ENCODE measurements at places on chromosomes 13 and 19.

DNA sequence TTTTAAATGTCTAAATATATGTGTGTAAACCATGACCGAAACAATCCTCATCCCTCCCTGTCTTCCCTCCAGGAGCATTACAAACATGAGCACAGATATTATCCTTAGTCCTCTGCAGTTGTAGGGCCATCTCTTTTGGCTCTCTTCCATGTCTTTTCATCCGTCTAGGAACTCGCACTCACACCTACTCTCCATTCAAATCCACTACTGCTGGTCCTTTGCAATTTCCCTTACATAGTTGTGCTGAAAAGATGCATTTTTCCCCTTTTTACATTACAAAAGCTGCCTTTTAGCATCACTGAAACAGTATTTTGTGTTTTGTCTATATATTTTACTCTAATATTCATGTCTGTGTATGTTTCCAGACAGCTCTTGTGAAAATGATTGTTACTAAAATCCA is 237.8 kb downstream of the DACH1 start:
- no peak for DNase-seq

DNA sequence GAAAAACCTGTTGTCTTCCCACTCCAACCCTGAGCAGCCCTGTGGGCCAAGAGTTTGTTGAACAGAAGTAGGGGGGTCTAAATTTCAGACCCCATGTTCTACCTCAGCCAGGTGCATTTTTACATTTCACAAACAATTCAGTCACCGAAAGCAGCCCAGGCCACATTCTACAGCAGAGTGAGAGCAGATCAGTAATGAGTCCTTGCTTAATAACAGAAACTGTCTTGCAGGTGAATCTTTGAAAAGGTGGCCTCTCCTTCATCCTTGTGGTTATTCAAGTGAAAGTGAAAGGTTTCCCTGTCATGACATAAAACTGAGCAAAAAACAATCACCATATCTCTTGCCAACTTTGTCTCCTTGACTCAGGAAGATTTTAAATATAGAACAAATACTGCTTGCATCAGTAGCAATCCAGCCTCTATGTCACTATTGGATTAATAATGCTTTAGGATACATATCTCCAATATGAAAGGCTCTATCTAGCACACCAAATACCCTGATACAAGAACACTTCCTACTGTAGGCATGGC is 670.2 kb downstream of the DIAPH3 start:
- no peak for DNase-seq

DNA sequence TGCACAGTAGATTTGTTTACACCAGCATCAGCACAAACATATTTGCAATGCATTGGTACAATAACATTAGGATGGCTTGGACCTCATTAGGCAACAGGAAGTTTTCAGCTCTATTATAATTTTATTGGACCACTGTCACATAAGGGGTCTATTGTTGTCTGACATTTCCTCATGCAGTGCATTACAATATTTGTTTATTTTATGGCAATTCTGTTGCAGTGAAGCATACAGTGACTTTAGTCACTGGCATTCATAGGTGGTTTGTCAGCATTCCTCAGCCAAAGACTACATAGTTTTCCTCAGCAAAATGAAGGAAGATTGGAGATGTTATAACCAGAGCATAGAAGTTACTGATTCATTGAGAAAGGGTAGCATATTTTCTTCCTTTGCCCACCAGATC is 1732.9 kb downstream of the PCDH9 start:
- DNase-seq: peak; percentile 66

GRCh38 chr19:29415507-29415906 is 110.3 kb upstream of the VSTM2B start:
- DNase-seq: no peak

DNA sequence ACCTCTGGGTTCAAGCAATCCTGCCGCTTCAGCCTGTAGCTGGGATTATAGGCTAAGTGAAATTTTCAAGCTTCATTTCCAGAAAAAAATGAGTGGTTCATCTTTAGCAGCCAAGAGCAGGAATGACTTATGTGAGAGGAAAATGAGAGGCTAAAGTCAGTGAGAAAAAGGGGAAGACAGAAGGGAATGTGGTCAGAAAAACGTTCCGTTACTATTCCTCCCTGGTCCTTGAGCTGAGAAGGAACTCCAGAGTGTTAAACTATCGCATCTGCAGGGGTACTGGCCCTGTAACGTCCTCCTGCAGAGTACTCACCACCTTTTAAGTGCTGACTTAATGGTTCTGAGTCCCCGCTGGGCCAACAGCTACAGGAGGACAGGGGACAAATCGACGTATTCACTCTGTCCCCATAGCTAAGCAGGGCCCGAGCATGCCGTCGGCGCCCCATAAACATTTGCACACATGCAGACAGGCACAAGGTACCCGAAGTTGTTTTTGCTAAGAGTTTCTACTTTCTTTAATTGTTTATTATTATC is 88.1 kb downstream of the FLT1 start:
- DNase-seq: no peak

- no peak for DNase-seq
These were observed 159.0 kb upstream of the FNDC3A start for GRCh38 chr13:48816700-48817099.

- DNase-seq: peak; percentile 85
These were observed 23.3 kb downstream of the PRR12 start for GRCh38 chr19:49614096-49614833.

DNA sequence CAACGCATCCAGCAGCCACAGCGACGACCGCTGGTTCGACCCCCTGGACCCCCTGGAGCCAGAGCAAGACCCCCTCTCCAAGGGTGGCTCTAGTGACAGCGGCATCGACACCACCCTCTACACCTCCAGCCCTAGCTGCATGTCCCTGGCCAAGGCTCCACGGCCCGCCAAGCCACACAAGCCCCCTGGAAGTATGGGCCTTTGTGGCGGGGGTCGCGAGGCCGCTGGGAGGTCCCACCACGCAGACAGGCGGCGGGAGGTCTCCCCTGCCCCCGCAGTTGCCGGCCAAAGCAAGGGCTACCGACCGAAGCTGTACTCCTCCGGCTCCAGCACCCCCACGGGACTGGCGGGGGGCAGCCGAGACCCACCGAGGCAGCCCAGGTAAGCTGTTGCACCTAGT is 59.5 kb downstream of the DPF1 start:
- DNase-seq: no peak

GRCh38 chr13:44092078-44092970 is 212.6 kb downstream of the LACC1 start:
- DNase-seq: no peak

- no peak for DNase-seq
These were observed 784 bp downstream of the BCL3 start for GRCh38 chr19:44749292-44749691.

DNA sequence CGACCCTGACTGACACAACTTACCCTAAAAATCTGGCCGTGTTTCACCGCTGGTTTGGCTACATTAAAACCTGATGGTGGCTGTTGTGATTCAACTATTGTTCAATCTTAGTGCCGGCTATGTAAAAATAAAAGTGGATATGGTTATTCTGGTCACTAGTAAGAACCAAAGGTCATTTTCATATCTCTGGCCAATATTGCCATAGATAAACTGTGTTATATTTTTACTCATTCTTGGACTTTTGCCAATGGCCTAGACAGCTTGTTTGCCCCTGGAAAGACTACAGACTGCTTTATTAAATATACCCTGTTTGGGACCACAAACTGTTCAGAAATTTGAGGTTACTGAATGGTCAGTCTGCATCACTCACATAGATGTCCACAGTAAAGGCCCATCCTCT is 258.5 kb upstream of the KLHL1 start:
- no peak for DNase-seq

DNA sequence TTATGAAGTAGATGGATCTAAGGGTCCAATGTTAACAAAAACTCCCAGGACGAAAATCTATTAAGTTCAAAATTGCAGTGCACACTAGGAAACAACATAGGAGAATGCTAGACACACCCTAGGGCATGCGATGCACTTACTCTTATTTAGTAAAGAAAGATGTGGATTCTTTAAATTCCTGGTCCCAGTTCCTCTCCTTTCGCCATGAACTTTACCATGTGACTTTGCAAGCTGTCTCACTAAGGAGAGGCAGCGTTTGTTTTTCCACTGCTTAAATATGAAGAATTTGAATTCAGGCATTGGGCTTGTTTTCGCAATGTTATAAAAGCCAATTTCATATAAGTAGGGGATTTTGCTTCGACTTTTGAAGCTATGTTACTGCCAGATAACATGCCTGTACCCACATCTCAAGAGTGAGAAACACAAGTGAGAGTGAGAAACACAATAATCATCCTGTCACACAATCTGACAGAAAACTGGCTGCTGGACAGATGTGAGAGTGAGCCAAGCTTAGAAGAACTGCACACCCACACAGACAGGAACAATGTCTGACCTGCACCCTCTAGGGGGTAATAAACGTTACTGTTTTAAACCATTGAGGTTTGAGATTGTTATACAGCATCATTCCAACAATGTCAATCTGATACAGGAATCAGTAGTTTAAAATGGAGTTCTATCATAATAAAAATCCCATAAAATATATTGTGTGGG is 1308.4 kb downstream of the SLITRK5 start:
- no peak for DNase-seq

GRCh38 chr13:46113596-46113995 is 8.8 kb upstream of the CPB2 start:
- DNase-seq: peak; percentile 64

GRCh38 chr13:97254816-97255215 is 32.7 kb downstream of the MBNL2 start:
- DNase-seq: peak; percentile 58

DNA sequence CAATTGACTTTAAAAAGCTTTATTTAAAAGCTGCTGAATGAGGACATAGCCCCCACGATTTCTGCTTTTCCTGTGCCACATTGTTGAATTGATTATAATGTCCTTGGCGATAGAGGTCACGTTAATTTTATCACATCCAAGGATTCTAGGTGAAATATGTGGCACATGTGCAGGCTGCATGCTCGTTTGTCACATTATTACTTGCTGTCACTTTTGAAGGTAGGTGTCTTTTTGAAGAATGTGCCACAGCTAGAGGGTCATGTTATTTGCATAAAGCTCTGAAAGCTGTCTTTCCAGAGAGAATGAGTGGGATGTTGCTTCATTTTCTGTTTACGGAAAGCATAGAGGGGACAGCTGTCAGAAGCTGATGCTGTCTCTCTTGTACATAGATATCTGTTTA is 927.6 kb upstream of the ATXN8OS start:
- no peak for DNase-seq

- peak; percentile 39 for DNase-seq
These were observed 1.1 kb downstream of the RPL36 start for GRCh38 chr19:5690955-5691821.

- no peak for DNase-seq
These were observed 7.9 kb upstream of the C1QTNF9 start for GRCh38 chr13:24301434-24301833.

DNA sequence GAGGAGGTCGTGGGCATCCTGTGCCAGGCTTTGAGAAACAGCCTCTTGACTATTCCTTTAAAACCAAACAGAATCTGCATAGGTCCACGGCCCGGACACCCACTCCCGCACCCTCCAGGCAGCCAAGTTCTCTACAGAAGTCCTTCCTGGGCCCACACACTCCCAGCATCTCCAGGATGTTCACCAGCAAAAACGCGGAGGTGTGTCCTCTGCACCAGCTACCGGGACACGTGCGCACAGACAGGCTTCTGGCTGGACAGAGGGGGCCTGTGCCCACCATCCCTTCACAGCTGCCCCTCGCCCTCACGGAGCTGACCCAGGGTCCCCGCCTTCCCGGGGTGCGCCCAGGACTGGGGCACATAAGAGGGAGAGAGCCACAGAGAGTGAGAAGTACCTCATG is 44.2 kb downstream of the CEBPG start:
- DNase-seq: no peak

- DNase-seq: no peak
These were observed 159.3 kb downstream of the UGGT2 start for GRCh38 chr13:95893861-95894260.

DNA sequence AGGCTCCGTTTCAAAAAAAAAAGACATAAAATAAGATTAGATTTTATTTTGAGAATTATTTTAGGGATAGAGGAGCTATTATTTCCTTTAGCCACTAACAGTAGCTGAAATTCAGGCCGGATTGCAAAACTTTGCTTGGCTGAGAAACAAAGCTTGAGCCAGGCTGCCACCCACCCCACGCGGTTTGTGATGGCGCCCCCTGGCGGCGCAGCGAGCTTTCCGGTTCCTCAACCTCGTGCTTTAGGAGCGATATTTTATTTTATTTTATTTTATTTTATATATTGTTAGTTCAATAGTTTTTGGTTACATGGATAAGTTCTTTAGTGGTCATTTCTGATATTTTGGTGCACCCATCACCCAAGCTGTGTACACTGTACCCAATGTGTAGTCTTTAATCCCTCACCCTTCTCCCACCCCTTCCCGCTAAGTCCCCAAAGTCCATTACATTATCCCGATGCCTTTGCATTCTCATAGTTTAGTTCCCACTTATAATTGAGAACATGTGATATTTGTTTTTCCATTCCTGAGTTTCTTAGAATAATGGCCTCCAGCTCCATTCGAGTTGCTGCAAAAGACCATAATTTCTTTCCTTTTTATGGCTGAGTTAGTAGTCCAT is 19.8 kb upstream of the CEACAM4 start:
- DNase-seq: no peak

DNA sequence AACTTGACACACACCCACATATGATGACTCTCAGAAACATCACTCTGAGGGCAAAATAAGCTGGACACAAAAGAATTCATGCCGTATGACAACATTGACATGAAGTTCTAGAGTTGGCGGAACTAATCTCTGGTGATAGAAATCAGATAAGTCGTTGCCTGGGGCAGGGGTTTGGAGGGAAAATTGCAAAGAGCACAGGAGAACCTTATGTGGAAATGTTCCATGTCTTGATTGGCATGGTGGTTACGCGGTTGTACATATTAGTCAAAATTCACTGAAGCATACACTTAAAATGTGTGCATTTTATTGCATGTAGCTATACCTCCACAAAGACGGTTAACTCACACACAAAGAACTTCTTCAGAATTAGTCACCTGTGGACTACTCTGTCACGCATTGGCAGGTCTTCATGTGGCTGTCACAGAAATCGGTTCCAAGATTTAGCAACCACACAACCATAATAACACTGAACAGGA is 137.8 kb upstream of the GJB6 start:
- no peak for DNase-seq

GRCh38 chr19:48401287-48401686 is 7.8 kb downstream of the GRIN2D start:
- DNase-seq: no peak

DNA sequence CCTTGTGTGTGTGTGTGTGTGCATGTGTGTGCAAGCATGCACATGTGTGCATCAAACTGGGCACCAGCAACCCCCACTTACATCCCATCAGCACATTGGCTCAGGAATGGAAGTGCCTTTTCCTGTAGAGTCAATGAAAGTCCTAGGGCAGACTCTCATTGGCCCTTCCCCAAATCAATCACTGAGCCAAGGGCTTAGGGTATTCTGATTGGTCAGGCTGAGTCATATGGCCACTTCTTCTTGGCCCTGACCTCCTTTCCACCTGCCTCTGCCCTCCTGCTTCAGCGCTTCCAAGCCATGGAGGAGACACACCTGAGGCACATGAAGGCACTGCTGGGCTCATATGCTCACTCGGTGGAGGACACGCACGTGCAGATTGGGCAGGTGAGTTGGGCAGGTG is 20.9 kb downstream of the FCHO1 start:
- DNase-seq: peak; percentile 32

DNA sequence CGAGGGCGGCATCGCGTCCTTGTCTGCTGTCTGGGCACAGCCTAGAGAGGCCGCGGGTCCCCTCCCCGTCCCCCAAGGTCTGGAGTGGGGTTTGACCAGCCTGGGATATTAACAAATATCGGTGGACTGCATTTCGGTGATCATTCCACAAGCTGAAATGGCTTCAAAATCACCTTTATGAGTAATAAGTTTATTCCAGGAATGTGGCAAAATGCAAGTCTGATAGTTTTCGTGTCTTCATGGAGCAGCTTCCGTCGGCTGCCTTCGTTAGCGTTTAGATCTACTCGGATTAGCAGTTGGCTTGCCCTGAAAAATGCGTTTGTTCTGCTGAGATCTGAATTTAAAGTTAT is 1.1 kb upstream of the GJA3 start:
- DNase-seq: no peak
